ENCODE measurements at places on chromosomes 1 and 21.
A peak's percentile ranks its signal among the peaks of the same experiment; 100 is the strongest.

- DNase-seq, result no peak
Measured at GRCh38 chr1:94273111-94273510, 35.7 kb upstream of the ARHGAP29 start.

GRCh38 chr1:41661428-41662060 lies 177.1 kb upstream of the EDN2 start:
- DNase-seq, result no peak

DNA sequence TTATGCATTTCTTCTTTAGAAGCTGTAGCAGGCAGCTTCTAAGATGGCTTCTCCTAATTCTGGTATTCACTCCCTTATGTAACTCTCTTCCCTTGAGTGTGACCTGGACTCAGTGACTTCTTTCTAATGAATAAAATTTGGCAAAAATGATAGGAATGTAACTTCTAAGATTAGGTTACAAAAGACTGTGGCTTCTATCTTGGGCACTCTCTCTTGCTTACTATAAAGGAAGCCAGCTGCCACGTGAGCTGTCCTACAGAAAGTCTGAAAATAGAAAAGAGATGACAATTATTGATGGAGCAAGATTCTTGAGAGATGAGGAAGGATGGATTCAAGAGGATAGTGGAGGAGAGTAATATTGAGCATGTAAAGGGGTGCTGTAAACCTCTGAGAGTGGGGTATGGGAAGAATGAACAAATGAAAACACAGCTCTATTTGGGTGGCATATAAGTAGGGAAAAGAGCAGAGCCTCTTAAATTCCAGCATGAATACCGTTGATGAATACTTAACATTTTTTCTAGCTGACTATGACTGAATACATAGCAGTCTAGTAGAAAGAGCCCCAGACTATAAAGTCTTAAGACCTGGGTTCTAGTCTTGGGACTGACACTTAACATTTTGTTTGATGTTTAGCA lies 5.5 kb downstream of the TSEN15 start:
- no peak for DNase-seq

DNA sequence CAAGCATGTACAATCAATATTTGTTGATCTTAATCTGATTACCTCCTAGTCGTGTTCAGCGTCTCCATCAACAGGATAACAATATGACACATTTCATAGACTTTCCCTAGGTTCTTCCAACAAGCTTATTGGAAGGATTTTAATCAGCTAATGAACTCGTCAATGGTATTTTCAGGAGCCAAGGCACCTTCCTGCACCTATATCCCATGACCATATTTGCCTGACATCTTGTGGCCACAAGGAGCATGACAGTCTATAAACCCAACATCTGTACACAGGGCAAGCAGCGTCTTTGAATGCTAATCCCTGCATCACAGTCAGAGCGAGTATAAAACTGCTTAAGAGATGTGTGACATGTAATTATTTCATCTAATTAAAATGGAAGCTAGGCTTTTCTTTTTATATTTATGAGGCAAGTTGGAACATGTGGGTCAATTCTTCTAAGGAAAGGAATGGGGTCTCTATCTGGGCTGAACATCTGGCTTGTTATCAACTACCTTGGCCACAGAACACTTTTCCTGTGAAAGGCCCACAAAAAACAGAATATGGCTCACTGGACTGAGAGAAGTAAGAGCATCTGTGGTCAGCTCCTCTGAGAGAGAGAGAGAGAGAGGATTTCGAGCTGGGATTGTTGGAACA lies 388.8 kb downstream of the NTNG1 start:
- DNase-seq, result peak; percentile 37

DNA sequence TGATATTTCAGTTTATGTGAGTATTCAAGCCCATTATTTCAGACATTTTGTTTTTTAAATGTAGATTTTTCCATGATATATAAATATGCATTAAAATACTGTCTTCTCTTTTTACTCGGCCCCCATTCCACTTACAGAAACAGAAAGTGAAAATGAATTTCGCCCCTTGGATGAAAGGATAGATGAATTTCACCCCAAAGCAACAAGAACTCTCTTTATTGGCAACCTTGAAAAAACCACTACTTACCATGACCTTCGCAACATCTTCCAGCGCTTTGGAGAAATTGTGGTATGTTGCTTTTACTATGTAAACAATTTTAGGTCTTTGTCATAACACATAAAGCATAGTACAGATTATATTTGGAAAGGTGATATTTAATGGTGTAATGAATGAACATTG lies 59.9 kb downstream of the ZBTB17 start:
- DNase-seq, result no peak

GRCh38 chr1:184152434-184152898 lies 100.9 kb downstream of the TSEN15 start:
- DNase-seq, result no peak

DNA sequence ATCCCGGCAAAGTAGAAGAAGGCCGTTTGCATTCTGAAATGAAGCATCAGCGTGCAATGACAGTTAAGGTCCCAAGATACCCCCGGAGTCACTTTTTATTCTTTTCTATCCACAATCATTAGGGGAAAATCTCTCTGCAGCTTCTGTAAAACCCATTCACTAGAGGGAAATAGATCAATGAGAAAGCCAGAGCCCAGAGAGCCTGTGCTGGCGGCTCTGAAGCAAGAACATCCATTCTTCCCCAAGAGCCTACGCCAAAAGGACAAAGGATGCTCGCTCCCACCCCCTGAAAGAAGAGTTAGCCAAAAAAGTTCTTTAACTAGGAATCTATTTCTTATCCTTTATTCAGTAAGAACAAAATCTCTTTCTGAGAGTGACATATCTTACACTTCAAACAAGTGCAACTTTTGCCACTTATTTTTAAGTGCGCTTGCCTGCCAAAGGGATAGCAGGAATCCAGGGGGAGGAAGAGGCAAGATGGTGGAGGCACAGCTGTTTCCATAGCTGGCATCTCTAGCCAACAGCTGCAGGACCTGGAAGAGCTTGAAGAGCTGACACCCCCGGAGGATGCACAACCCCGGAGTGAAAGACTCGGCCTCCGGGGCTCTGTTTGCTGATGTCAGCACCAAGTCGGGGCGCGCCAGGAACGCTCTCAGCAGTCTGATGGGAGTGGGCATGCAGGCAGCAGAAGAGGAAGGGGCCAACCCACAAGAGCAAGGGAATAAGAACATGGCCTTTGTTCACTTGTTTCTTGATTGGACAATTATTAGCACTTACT lies 68.7 kb downstream of the KCNN3 start:
- DNase-seq, result no peak

DNA sequence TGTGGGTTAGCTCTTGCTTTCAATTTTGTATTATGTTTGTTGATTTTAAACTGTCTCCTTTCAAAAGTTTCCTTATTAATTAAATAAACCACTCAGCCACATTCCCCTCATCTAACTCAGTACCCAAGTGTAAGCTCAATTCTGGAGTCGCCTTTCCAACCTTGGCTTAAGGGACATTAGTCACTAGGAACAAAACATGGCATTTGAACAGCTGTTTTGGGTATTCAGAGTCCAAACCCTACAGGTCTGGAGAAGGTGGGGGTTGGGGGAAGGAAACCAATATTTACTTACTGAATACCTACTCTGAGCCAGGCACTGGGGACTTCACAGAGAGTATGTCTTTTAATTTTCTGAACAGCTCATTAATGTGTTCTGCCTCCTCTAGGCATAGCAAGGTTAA lies 117.2 kb upstream of the JUN start:
- no peak for DNase-seq

DNA sequence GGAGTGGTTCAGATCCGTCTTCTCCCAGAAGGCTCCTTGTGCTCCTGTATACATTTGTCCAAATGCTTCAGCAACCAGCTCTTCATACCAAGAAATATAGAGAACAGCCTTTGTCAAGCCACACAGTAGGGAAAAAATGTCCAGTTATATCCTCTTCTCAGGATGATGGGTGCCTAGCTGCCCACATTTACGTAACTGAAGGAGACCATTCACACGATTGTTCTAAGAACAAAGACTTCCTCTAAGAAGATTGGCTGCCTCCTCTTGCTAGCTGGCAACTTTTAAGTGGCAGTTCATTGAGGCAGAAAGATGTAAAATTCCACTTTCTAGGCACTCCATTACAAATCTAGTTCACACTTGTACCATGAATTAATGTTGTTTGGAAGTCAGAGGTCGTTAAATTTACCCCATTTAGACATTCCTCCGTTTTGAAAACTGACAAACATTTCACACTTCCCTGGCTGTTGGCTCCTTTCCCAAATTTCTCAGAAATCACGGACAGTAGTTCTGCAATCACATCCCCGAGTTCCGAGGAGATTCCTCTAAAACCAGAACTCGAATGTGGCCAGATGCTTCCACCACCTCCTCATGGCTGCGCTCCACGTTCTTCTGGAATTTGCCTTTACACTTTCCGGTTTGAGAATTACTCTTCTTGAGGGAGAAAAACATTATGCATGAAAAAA lies 45.6 kb upstream of the CSF1 start:
- DNase-seq, result no peak

GRCh38 chr1:201591981-201592380 lies 53.1 kb downstream of the NAV1 start:
- no peak for DNase-seq

DNA sequence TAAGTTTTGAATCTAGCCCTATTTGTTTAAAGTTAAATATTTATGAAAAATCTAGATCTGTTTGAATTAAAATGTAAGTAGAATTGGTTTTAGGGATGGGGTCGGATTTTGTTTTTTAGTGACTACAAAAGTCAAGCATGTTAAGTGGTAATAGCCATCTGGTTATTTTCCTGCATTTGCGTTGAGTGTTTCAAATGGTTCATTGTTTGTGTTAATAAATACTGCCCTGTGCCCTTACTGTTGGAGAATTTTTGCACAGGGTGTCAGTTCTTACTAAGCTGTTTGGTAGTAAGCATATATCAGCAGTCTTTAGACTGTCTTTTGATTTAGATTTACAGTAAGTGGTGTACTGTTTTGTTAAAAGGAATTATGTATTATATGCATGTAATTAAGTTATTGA lies 46.1 kb upstream of the TARS2 start:
- DNase-seq, result no peak

- DNase-seq, result no peak
Measured at GRCh38 chr1:232915212-232915611, 35.2 kb upstream of the NTPCR start.

- DNase-seq, result no peak
Measured at GRCh38 chr1:71422221-71422620, 341.4 kb upstream of the ZRANB2 start.

DNA sequence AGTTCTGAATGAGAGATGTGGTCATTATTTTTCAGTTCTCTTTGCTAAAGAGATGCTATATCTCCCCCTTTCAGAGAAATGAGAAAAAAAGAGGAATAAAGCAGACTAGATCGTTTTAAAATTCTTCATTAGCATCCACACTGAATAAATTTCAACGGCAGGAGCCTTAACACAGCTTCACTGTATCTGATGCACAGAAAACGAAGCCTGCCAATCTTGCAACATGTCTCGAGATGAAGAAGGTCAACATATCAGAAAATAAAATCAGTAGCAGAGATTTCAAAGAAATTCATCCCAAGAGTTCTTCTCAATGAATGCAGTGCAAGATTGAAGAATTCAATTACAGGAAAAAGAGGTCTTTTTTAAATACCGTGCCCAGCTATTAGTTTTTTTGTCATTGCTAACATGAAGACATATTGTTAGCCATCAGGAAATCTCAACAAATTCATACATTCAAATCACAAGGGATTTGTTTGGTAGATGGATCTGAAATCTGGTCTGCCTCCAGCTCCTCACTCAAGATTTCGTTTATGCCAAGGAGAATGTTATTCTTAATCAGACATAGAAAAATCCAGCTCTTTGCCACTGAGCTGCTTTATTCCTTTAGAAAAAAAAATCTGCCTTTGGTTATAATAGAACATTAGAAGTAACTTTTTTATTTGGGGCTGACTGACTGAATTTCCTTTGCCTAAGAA lies 76.4 kb upstream of the DAB1 start:
- DNase-seq, result no peak

- no peak for DNase-seq
Measured at GRCh38 chr1:30816211-30817076, 58.9 kb upstream of the LAPTM5 start.

GRCh38 chr1:216523449-216524190 lies 100.4 kb upstream of the USH2A start:
- no peak for DNase-seq

GRCh38 chr1:46687093-46687659 lies 15.5 kb downstream of the TEX38 start:
- DNase-seq, result peak; percentile 24

DNA sequence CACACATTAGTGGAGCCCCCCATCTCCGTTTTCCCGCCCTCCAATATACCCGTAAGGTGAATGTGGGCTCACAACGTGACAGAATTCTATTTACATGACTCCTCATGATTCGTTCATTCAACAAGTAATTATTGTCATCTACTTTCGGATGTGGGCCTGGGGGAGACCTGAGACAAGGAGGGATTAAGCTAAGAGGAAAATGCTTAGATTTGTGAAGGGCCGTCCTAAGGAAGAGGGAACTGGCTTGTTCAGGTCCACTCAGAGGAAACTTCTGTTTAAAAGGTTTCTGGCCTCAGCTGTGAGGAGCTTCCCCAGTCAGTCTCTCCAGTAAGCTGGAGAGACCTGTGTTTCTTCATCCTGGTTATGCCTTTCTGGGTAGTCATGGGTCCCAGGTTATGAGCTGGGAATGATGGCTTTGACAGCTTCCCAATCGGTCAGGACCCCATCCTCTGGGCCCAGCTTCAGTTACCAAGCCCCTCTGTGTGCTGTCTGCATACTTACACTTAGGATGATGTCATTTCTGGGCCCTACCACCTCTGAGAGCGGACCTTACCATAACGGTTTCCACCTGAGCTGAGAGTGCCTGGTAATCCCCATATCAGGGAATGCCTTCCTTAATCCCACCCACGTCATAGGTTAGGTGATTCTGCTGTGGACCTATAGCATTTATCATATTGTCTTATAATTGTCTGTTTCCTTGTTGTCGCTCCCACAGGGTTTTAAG lies 687 bp upstream of the ERI3 start:
- no peak for DNase-seq

- DNase-seq, result no peak
Measured at GRCh38 chr1:39380036-39380435, 111.4 kb upstream of the BMP8A start.

GRCh38 chr1:179742717-179743678 lies at the start of gene FAM163A:
TSS of gene FAM163A (plus strand) at chr1:179743291. CDS start at chr1:179813098, 69,807 bp downstream.
- DNase-seq, result no peak

DNA sequence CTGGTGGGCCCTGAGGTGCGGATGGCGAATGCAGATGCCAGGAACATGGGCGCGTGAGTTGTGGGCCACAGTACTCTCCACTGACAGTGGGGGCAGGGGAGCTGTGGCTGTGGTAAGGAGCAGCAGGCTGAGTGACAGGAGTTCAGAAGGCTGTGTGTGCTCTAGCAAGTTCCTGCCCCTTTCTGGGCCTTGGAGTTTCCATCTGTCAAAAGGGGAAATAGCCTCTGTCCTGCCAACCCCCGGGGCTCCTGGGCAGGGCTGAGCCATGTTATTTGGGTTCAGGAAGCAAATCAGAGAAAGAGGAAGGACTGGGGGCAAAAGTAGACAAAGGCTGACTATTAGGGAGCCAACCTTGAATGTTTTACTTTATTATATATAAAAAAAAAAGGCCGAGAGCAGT lies 19.5 kb upstream of the MFN2 start:
- no peak for DNase-seq

DNA sequence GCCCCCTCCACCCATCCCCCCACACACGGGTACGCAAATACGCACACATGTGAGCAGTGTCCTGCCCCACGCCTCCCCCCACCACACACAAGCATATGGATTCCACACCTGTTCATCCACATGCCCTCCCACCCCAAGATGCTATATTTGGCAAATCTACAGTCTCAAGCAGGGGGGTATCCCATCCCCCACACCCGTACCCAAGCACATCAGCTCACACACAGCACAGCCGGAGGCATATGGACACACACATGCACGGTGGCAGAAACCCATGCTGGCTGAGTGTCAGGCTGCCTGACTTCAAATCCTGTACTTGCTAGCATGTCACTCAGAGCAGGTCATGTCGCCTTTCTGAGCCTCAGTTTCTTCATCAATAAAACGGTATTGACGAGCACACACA lies 10.6 kb downstream of the COL16A1 start:
- no peak for DNase-seq
